Activated CD4-positive, alpha-beta T cell treated with anti-CD3 and anti-CD28 coated beads for 48 hours (primary cell): ENCODE measurements at places on chromosomes 6 and 20.

GRCh38 chr6:129314575-129314974 lies 395.4 kb downstream of the ARHGAP18 start:
- no peak for DNase-seq

DNA sequence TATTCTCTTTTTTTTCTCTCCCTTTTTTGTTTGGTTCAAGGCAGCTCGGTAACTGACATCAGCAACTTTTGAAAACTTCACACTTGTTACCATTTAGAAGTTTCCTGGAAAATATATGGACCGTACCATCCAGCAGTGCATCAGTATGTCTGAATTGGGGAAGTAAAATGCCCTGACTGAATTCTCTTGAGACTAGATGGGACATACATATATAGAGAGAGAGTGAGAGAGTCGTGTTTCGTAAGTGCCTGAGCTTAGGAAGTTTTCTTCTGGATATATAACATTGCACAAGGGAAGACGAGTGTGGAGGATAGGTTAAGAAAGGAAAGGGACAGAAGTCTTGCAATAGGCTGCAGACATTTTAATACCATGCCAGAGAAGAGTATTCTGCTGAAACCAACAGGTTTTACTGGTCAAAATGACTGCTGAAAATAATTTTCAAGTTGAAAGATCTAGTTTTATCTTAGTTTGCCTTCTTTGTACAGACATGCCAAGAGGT lies 10.6 kb downstream of the HEY2 start:
- no peak for DNase-seq

- no peak for DNase-seq
These were observed 15.2 kb downstream of the TAB2 start for GRCh38 chr6:149332602-149333265.

DNA sequence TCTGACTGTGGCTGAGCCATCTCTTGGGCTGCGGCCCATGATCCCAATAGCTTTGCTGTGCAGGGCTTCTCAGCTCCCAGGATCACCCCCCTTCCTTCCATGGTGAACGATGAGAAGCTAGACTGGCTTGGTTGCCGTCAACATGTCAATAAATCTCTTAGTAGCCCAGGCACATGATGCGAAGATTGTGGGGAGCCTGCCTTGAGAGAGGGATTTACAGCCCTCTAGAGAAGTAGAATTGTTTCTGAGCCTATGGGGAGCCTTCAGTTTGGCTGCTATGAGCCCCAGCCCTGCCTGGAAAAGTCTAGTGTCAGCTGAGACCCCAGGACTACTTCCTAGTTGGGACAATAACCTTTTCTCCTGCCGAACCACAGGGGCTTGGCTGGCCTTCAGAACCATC lies 3.3 kb upstream of the PIGT start:
- no peak for DNase-seq

DNA sequence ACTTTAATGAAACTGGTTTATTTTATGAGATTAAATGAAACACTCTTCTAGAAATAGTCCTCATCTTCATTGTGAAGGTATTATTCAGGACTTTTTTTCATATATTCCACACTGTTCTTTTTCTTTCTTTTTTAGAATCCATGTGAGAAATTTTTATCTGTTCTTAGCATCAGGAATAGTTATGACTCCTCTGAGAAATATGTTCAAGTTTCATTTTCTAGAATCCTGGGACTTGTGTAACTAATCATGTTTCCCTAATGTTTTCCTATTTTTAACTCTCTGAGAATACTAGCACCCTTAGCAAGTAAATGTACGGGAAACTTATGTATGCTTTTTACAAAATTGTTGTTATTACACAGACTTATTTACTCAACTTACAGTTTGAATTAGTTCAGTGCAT lies 407.8 kb downstream of the CBLN4 start:
- no peak for DNase-seq

- DNase-seq: peak; percentile 84
These were observed 38.8 kb downstream of the SRC start for GRCh38 chr20:37384683-37385174.

GRCh38 chr20:59749301-59749700 lies 145.0 kb downstream of the PHACTR3 start:
- DNase-seq: no peak

DNA sequence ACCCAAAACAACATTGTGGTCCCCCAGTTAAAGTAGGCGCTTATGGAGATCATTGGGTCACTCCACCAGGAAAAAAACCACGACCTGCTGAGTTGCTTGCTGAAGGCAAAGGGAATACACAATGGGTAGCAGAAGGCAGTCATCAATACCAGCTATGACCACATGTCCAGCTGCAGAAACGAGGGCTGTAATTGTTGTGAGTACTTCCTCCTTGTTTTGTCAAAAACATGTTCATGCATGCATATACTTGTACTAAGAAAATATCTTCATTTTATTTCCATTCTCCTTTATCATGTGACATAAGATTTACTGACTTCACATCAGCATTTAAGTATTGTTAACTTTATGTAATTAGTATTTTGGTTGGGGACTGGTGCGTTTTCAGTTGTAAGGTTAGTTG lies 16.9 kb downstream of the SERINC1 start:
- DNase-seq: no peak

DNA sequence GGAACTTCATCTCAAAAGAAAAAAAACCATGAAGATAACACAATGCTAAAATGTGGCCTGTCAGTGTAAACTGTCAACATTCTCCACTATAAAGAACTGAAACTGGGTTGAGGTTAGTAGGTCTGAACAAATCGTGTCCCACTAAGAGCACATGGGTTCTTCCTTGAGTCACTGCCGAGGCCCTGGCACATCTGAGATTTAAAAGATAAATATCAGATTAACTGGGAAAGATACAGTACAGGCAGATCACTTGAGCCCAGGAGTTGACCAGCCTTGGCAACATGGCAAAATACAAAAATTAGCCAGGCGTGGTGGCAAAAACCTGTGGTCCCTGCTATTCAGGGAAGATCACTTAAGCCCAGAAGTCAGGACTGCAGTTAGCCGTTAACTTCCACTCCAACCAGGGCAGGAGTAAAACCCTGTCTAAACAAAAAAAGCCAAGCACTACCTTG lies 5.6 kb downstream of the EEF1A1 start:
- DNase-seq: peak; percentile 56

GRCh38 chr6:18343741-18344140 lies 43.4 kb upstream of the RNF144B start:
- DNase-seq: peak; percentile 46

GRCh38 chr6:134123666-134124208 lies 71.3 kb upstream of the SLC2A12 start:
- DNase-seq: peak; percentile 21
